ENCODE measurements at places on chromosomes 7 and 10.

- DNase-seq, result no peak
Measured at GRCh38 chr7:91021956-91022355, 242.3 kb upstream of the FZD1 start.

DNA sequence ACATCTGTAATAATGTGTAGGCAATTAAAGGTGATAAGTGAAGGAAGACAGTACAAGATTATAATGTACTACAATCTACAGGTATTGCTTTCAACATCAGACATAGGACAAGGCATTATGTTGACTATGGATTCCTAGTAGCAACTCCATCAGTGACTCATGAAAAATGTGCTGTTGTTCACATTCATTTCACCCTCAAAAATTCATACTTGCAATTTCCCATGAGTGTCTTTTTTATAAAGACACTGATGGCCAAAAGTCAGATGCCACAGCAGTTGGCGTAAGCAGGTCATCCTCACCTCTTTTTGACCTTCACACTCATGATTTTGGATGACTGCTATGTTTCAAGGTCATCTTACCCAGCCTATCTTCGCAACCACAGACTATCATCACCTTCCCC lies 100.0 kb upstream of the AMPH start:
- no peak for DNase-seq

GRCh38 chr7:13262929-13263530 lies 575.6 kb downstream of the ARL4A start:
- no peak for DNase-seq

DNA sequence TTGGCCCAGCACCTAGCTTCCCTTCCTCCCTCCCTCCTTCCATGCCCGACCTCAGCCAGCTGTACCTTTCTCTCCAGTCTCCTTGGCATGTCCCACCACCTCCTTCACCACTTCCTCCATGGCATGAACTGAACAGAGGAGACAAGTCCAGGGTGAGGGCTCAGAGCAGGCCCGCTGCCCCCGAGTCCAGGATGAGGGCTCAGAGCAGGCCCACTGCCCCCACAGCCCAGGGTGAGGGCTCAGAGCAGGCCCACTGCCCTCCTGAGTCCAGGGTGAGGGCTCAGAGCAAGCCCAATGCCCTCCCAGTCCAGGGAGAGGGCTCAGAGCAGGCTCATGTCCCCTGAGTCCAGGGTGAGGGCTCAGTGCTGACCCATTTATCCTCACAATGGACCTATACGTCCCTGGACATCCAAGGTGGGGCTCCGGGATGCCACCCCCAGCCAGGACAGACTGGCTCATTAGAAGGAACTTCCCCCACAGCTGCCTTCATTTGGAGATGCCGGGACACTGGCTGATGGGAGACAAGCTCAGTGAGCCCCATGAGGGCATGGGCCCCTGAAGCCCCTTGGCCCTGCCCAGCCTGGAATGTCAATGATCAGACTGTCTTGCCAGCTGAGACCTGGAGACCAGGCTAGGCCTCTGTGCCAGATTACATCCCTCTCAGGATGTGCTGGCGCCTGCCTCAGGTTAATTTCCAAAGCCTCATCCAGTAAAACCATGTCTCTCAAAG lies 30.0 kb downstream of the AGAP4 start:
- DNase-seq, result no peak

DNA sequence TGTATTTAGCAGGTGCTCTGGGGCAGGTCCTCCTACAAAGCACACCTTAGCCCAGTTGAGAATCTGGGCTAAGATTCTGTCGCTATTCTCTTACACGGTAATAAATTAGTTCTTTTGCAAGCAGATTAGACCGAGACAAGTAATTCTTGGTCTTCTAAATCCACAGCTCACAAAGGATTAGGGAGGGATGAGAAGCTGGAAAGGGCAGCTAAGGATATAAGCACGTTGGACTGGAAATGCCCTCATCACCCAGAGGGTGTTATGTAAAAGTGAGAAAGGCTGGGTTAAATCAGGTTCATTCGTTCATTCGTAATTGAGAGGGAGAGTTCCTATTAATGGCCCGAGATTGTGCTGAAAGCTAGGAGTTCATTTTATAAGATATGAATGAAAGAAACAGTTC lies 41.8 kb downstream of the PFKFB3 start:
- no peak for DNase-seq

DNA sequence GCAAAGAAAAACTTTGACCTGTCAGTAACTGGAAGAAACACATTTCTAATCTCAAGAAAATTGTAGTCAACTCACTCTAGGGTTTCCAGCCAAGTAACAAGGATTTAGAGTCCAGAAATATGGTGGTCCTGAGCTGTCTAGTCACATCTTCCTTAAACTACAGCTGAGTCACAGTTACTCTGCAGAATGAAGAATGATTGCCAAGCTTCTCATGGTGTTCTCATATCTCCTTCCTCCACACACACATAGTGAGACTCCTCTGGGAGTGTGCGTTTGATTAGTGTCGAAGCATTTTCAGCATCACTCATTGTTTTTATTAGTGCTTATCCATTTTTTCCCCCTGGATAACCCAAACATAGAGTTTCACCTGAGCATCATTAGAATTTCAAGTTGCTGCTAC lies 93.1 kb upstream of the CXCL12 start:
- no peak for DNase-seq

DNA sequence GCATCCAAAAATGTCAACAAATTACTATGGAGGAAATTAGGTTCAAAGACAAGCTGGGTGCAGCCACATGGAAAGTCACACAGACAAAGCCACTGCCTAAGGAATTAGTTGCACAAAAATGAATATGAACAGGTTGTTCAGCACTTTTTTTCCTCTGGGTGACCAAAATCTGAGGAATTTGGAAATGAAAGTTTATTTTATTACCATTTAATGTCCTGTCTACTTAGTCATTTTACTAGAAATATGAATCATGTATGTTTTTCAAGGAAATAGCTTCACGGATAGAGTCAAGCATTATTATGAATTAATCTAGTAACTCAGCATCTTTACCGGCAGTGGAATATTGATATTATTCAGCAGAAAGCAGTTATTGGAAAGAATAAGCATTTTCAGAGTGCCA lies 106.3 kb downstream of the ANK3 start:
- DNase-seq, result no peak

- DNase-seq, result no peak
Measured at GRCh38 chr10:78288663-78289062, 255.0 kb downstream of the RPS24 start.
